ENCODE measurements at places on chromosomes 3 and 15. TPM values are rescaled to one million over a fixed set of nuclear protein-coding genes. Genes with fewer than 3 reads are reported as not detected.

NDN gene
- 3.2 TPM for polyA plus RNA-seq

MPI gene
- polyA plus RNA-seq, result 26.1 TPM

IL16 gene
- 1.9 TPM for polyA plus RNA-seq

DNA sequence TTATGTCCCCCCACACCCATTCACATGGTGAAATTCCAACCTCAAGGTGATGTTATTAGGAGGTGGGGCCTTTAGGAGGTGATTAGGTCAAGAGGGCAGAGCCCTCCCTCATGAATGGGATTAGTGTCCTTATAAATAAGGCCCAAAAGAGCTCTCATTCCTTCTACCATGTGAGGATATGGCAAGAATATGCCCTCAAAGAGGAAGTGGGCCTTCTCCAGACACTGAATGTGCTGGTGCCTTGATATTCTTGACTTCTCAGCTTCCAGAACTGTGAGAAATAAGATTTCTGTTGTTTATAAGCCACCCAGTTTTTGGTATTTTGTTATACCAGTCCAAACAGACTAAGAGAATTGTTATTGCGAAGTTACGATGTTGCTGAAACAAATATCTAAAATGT lies 94.4 kb downstream of the ANKRD28 start:
- DNase-seq, result no peak
- no peak overlapping the region for H3K27ac ChIP-seq
- peaks cover 1% of the 10 kb centered on the region for H3K36me3 ChIP-seq
- H3K4me1 ChIP-seq, result peaks cover 3% of the 10 kb centered on the region

GRCh38 chr3:39090922-39091321 lies 16.5 kb downstream of the GORASP1 start:
- peaks cover 55% of the 10 kb centered on the region for H3K36me3 ChIP-seq
- H3K27ac ChIP-seq, result no peak overlapping the region
- H3K4me1 ChIP-seq, result no peaks in the 10 kb centered on the region
- DNase-seq, result no peak
- no peaks in the 10 kb centered on the region for H3K27me3 ChIP-seq
- H3K4me3 ChIP-seq, result no peak overlapping the region

- no peak overlapping the region for H3K27ac ChIP-seq
- H3K4me3 ChIP-seq, result no peak overlapping the region
- DNase-seq, result no peak
Measured at GRCh38 chr15:29631076-29632070, 190.9 kb downstream of the TJP1 start.
